Progenitor cell of endocrine pancreas (in vitro differentiated cells): ENCODE measurements at places on chromosomes 6 and 20. TPM values are rescaled to one million over a fixed set of nuclear protein-coding genes. Genes with fewer than 3 reads are reported as not detected.

The VIP gene
- total RNA-seq: not detected in 2 replicates

- no peaks in the 10 kb centered on the region for H3K27me3 ChIP-seq
- no peaks in the 10 kb centered on the region for H3K4me1 ChIP-seq
- DNase-seq: no peak
- H3K4me3 ChIP-seq: no peak overlapping the region
- H3K27ac ChIP-seq: no peak overlapping the region
- H3K36me3 ChIP-seq: no peaks in the 10 kb centered on the region
These were observed 41.0 kb downstream of the PKHD1 start for GRCh38 chr6:52046456-52046855.

The FAM135A gene
- 31.9 and 34.4 TPM in 2 replicates for total RNA-seq

GRCh38 chr6:26359765-26360164 is 5.2 kb upstream of the BTN3A2 start:
- H3K4me3 ChIP-seq: no peak overlapping the region
- H3K36me3 ChIP-seq: no peaks in the 10 kb centered on the region
- no peak for DNase-seq
- peaks cover 7% of the 10 kb centered on the region for H3K4me1 ChIP-seq
- H3K27me3 ChIP-seq: no peaks in the 10 kb centered on the region
- H3K27ac ChIP-seq: no peak overlapping the region

- no peaks in the 10 kb centered on the region for H3K4me1 ChIP-seq
- DNase-seq: no peak
- peaks cover 88% of the 10 kb centered on the region for H3K27me3 ChIP-seq
- no peaks in the 10 kb centered on the region for H3K36me3 ChIP-seq
- H3K27ac ChIP-seq: no peak overlapping the region
- H3K4me3 ChIP-seq: no peak overlapping the region
These were observed 38.8 kb upstream of the HLA-E start for GRCh38 chr6:30450548-30450908.
